ENCODE measurements at places on chromosomes 6 and 20. TPM values are rescaled to one million over a fixed set of nuclear protein-coding genes. Genes with fewer than 3 reads are reported as not detected.
A peak's percentile ranks its signal among the peaks of the same experiment; 100 is the strongest.

GRCh38 chr20:7596541-7596940 lies 343.7 kb downstream of the HAO1 start:
- DNase-seq: no peak

GRCh38 chr6:71082033-71082650 lies 125.3 kb upstream of the B3GAT2 start:
- peak; percentile 43 for DNase-seq

The FLRT3 gene
- 10.8 TPM for polyA plus RNA-seq

The ARMC2 gene
- polyA plus RNA-seq: 6.2 TPM

DNA sequence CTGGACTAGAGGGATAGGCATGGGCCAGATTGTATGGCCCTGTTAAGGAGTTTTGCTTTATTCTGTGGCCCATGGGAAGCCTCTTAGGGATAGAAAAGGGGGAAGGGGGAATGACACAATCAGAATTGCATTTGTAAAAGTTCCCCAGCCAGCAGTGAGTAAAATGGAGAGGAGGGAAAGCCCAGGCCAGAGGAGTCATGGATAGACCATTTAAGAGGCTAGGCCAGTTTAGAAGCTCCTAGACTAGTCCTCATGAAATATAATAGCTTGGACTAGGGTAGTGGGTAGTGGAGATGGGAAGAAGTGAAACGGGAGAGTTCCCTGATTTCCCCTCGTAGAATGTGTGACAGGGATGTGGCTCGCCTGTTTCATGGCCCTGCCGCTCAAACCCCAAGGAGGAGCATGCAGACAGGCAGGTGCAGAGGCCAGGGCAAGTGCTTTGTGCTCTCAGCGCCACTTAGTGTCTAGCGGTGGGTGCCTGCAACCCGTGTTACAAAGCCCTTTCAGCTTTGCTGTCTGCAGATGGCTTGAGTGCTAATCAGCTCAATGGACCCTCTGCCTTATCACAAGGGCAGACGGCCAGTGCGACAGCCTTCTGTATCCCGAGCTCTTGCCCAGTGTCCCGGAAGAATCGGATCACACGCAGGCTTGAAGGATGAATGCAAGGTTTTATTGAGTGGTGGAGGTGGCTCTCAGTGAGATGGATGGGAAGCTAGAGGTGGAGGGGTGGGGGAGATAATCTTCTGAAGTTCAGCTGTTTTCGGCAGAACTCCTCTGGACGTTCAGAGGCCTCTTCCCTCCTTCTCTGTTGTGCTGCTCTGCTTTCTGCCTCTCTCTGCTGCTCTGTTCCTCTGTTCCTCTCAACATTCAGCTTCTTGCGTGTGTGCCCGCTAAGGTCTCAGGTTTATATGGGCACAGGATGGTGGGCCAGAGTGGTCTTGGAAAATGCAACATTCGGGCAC lies 141.1 kb downstream of the CEP57L1 start:
- no peak for DNase-seq

The CCR6 gene
- not detected for polyA plus RNA-seq

DNA sequence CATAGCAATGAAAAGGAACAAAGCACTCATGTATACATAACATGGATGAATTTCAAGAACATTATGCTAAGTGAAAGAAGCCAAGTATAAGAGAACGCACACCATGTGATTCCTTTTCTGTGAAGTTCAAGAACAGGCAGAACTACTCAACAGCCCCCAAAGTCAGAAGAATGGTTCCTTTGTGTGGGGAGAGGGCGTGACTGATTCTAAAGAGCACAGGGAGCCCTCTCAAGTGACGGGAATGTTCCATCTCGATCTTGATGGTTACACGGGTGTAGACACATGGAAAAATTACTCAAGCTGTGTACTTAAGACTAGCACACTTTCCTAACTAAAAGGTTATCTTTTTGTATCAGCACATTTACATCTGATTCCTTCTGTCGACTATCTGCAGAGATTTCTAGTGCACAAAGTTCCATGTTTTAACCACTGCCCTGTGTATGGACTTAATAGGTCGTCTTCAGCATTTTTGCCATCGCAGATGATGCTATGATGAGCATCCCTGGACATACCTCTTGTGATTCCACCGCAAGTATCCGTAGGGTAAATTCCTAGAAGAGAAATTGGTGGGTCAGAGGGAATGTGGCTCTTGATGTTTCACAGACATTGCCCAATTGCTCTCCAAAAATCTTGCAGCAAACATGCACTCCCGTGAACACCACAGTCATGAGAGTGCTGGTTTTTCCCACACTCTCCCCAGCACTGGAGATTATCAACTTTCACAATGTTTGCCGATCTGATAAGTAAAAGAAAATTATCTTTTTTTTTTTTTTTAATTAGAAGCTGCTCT lies 279.3 kb downstream of the BMP7 start:
- DNase-seq: no peak

GRCh38 chr6:158707120-158707820 lies 57.4 kb downstream of the SYTL3 start:
- peak; percentile 65 for DNase-seq

- DNase-seq: peak; percentile 31
Measured at GRCh38 chr20:46406986-46407670, 713 bp upstream of the ELMO2 start.

The EDEM2 gene
- polyA plus RNA-seq: 25.3 TPM

GRCh38 chr20:57439432-57439831 lies 48.2 kb downstream of the RBM38 start:
- DNase-seq: no peak

DNA sequence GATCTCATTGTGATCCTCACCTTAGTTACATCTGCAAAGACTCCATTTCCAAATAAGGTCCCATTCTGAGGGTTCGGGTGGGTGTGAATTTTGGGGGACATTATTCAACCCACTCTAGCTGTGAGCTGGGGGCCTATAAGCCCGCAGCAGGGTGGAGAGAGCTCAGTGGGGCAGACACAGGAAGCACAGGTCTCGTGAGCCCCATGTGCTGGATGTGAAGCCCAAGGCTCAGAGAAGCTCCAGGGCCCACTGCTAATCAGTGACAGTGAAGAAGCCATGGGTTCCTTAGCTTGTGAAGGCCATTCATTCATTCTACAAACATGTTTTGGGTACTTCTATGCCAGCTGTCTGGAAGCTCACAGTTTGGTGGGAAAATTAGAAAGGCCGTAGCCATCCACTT lies 47.5 kb downstream of the CHMP4B start:
- DNase-seq: no peak

The TP53TG5 gene
- polyA plus RNA-seq: 0.14 TPM

The SNAP91 gene
- 0.02 TPM for polyA plus RNA-seq

The SLC16A10 gene
- polyA plus RNA-seq: not detected

- peak; percentile 58 for DNase-seq
Measured at GRCh38 chr6:43917878-43918382, 147.9 kb downstream of the VEGFA start.

GRCh38 chr6:132675749-132676148 lies 16.8 kb upstream of the TAAR1 start:
- no peak for DNase-seq

The TOX2 gene
- polyA plus RNA-seq: 14.8 TPM
